ENCODE measurements at places on chromosomes 5 and 9. TPM values are rescaled to one million over a fixed set of nuclear protein-coding genes. Genes with fewer than 3 reads are reported as not detected.

The PCDHGA8 gene
- total RNA-seq = 2.3 TPM

The IFNK gene
- total RNA-seq = not detected

The ECM2 gene
- 5.3 TPM for total RNA-seq

The OTP gene
- total RNA-seq = 0.15 TPM

The FOXD4L5 gene
- 2.5 TPM for total RNA-seq

The WNK2 gene
- total RNA-seq = 234 TPM

The UNC13B gene
- 40.0 TPM for total RNA-seq

The PPIC gene
- total RNA-seq = 1.0 TPM

The SEC61B gene
- total RNA-seq = 31.4 TPM

The ZNF300 gene
- 2.1 TPM for total RNA-seq

The SLC6A3 gene
- not detected for total RNA-seq

The KIAA0825 gene
- 11.5 TPM for total RNA-seq

The DNAJC25 gene
- total RNA-seq = 6.2 TPM

The KCNV2 gene
- not detected for total RNA-seq

The SLC25A2 gene
- not detected for total RNA-seq

The PCDHGA6 gene
- 9.5 TPM for total RNA-seq

The MEF2C gene
- total RNA-seq = 445 TPM

The ZNF474 gene
- not detected for total RNA-seq

The ORM1 gene
- total RNA-seq = not detected

The APBA1 gene
- 95.1 TPM for total RNA-seq

The NR4A3 gene
- 11.0 TPM for total RNA-seq

The SLIT3 gene
- total RNA-seq = 23.0 TPM

The IL4 gene
- not detected for total RNA-seq

The CAVIN4 gene
- total RNA-seq = 2.2 TPM

The EIF4E1B gene
- 6.9 TPM for total RNA-seq

The PKD2L2 gene
- total RNA-seq = not detected

The GCNT4 gene
- 6.4 TPM for total RNA-seq

The EFNA5 gene
- 67.7 TPM for total RNA-seq

The PCDHB15 gene
- total RNA-seq = 14.2 TPM

The MGAT1 gene
- 69.9 TPM for total RNA-seq

The TSSK1B gene
- not detected for total RNA-seq

The EGR1 gene
- 18.3 TPM for total RNA-seq

The LHX3 gene
- not detected for total RNA-seq

The ANXA2R gene
- total RNA-seq = 2.2 TPM

The DNAH5 gene
- 2.0 TPM for total RNA-seq

The NUTM2G gene
- total RNA-seq = not detected

The ANKRD20A1 gene
- 44.4 TPM for total RNA-seq

The CHMP5 gene
- 77.4 TPM for total RNA-seq

The DNAJC18 gene
- 65.3 TPM for total RNA-seq

The ATP10B gene
- total RNA-seq = 35.0 TPM

The IL5 gene
- not detected for total RNA-seq

The ZNF354C gene
- 7.7 TPM for total RNA-seq

The CXCL14 gene
- total RNA-seq = 57.5 TPM

The KCNN2 gene
- total RNA-seq = 37.0 TPM

The ABO gene
- total RNA-seq = 2.0 TPM

The TEX48 gene
- total RNA-seq = not detected

The IL17B gene
- total RNA-seq = not detected

The FUT7 gene
- total RNA-seq = not detected

The UAP1L1 gene
- total RNA-seq = 25.7 TPM

The IL33 gene
- 8.3 TPM for total RNA-seq

The CTSV gene
- total RNA-seq = not detected

The ZFP2 gene
- 5.8 TPM for total RNA-seq

The INSL6 gene
- total RNA-seq = not detected

The CCL21 gene
- total RNA-seq = not detected

The POLR3G gene
- 5.4 TPM for total RNA-seq

The LTC4S gene
- total RNA-seq = 13.6 TPM

The PCDHA11 gene
- 5.0 TPM for total RNA-seq
